ENCODE measurements at places on chromosomes 13 and 19. TPM values are rescaled to one million over a fixed set of nuclear protein-coding genes. Genes with fewer than 3 reads are reported as not detected.

DNA sequence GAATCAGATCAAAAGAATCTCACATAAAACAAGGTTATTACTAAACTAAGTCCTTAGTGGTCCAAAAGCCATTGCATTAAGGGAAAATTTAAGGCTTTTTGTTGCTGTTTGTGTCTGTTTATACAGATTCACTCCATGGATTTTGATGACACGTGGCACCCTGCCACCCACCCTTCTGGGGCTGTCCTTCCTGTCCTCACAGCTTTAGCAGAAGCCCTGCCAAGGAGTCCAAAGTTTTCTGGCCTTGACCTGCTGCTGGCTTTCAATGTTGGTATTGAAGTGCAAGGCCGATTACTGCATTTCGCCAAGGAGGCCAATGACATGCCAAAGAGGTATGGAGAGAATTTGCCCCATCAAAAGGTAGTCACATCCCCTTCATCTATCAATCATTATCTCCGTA is 6.9 kb downstream of the ACOD1 start:
- no peak for DNase-seq

- DNase-seq: no peak
These were observed 14.9 kb downstream of the MAP2K2 start for GRCh38 chr19:4108767-4109625.

- DNase-seq: no peak
These were observed 1369.9 kb downstream of the EFNB2 start for GRCh38 chr13:105165449-105166125.

DNA sequence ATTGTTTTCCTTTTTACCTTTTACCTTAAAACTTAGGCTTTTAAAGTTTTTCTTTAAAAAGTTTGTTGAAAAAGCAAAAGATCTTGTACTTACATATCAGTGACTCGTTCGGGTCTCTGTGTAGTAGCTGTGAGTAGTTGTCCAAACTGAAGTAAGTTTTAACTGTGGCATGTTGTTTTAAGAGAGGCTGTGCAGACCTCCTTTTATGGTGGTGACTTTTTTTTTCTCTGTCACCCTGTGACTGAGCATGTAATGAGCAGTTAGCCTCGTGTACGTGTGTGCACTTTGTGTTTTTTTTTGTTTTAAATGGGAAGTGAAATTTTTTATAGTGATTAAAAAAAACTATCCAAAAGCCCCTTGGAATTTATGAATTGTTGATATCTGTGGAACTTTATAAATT is at the start of gene GPR183:
Gene GPR183, minus strand, starts transcription at position 153 of the 400 bp plus-strand sequence. CDS start 11,254 bp downstream, outside the sequence.
- DNase-seq: no peak

The CNMD gene
- total RNA-seq: not detected

The CEACAM18 gene
- total RNA-seq: not detected

All from left cardiac atrium (tissue), 4 donors.